Right cardiac atrium (tissue), 5 donors: ENCODE measurements at places on chromosomes 5 and 9. TPM values are rescaled to one million over a fixed set of nuclear protein-coding genes. Genes with fewer than 3 reads are reported as not detected.

DNA sequence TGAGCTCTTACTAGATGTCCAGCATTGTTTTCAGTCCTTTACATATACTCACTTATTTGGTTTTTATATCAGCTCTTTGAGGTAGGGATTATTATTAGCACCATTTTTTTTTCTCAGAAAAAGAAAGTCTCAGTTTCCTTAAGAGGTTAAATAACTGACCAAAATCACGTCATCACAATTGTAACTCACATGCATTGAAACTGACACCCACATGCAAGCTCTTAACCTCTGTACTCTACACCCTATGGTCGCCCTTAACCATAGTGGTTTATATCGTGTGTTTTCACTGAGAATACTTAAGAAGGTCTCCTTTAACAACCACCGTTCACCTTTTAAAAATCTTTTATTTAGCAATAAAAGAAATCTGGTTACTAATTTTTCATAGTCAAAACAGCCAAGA is 61.0 kb downstream of the PRDM6 start:
- no peak for DNase-seq

- no peak for DNase-seq
Measured at GRCh38 chr5:132684491-132684890, 10.7 kb downstream of the IL4 start.

DNA sequence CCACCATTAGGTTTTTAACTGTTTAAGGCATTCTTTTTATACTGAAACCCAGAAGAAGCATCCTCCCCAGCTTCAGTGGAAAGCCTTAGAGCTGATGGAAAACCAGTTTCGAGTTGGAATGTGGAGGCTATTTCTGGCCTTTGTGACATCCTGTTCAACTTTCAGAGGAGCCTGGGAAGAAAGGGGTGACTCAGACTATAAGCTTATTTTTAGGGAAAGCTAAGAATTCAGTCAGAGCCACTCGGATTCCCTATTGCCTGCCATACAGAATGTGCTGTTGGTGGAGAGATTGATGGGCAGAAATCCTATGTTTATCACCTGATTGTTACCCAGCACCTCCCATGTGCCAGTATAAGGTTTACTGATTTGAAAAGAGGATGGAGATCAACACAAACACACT is 19.8 kb downstream of the PALM2AKAP2 start:
- DNase-seq = no peak

GRCh38 chr9:128276574-128277270 is 646 bp downstream of the SWI5 start:
- DNase-seq = peak; percentile 77

Gene PAIP2
- total RNA-seq = 125 TPM
